ENCODE measurements at places on chromosomes 4 and X. TPM values are rescaled to one million over a fixed set of nuclear protein-coding genes. Genes with fewer than 3 reads are reported as not detected.

DNA sequence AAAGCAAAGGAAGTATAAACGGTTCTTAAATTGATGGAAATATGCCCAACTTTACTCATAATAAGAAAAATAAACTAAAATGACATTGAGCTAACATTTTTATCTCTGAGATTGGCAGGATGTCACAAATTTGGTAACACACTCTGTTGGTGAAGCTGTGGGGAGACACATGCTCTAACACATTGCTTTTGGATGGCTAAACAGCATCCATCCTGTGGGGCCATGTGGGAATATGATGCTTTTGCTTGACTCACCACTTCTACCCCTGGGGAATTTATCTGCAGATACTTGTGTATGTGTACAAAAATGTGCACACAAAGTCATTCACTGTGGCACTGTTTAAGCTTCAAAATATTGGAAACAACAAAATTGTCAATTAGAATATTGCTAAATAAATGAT is 100.2 kb downstream of the ANAPC4 start:
- DNase-seq: no peak
- no peaks in the 10 kb centered on the region for H3K4me1 ChIP-seq
- H3K36me3 ChIP-seq: no peaks in the 10 kb centered on the region
- no peaks in the 10 kb centered on the region for H3K27me3 ChIP-seq
- no peak overlapping the region for H3K4me3 ChIP-seq
- no peak overlapping the region for H3K27ac ChIP-seq

DNA sequence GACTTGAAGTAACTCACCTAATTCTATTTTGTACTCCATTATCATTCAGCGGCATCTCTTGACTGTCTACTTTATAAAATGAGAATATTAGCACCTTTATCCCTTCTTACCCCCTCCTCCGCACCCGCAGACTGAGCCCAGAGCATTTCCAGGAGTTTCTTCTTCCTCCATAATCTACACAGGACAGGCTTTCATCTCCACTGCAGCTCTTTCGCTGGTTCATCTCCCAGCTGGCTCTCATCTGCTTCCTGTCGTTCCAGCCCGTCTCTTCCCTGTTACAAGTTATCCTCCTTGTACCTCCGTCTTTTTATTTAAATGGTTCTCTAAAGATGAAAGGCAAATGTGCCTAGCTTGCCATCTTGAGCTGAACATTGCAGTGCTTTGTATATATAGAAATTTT is 39.8 kb downstream of the GALNT7 start:
- peaks cover 25% of the 10 kb centered on the region for H3K4me1 ChIP-seq
- H3K27ac ChIP-seq: no peak overlapping the region
- no peaks in the 10 kb centered on the region for H3K27me3 ChIP-seq
- no peaks in the 10 kb centered on the region for H3K36me3 ChIP-seq

DNA sequence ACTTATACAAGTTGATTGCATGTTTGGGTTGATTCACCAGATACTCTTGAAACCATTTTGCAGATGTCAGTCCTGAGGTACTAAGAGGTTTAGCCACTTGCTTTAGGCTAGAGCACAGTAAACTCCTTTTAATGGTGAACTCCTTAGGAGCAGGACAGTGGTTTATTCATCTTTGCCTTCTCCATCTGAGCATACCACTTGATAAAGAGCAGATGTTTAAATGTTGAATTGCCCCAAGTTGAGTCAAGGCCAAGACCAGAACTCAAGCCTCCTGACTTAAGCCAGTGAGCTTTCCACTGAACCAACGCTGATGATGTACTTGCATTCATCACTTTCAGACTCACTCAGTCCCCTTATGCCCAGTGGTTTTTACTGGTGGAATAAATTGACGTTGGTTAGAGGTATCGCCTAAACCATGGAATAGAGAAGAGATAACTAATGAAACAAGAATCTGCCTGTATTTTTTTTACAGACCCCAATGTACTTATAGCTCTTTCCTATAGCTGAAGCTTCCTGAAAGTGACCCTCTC is 7.5 kb downstream of the DAPP1 start:
- no peaks in the 10 kb centered on the region for H3K4me1 ChIP-seq
- H3K36me3 ChIP-seq: no peaks in the 10 kb centered on the region
- H3K27me3 ChIP-seq: no peaks in the 10 kb centered on the region
- DNase-seq: no peak
- no peak overlapping the region for H3K27ac ChIP-seq
- H3K4me3 ChIP-seq: no peak overlapping the region

DNA sequence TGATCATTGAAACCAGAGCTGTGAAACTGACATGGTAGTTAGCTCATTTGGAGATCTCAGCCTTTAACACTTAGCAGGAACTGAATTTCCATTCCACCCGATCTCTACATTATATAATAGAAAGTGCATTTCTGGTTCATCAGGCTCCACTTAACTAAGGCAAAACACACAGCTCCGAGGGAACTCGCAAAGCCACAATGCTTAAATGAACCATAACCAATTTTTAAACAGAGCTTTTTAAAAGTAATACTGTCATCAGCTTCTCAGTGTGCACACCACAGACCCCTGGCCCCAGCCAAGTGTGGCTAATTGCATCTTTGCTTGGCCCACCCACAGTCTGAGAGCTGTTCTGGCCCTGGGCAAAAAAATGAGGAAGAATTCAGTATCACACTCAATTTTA is 66.1 kb downstream of the DCHS2 start:
- 0 out of 2 replicates have a peak, but pooled peaks cover 4% of the 10 kb centered on the region for H3K27me3 ChIP-seq
- no peak for DNase-seq
- no peaks in the 10 kb centered on the region for H3K36me3 ChIP-seq
- no peak overlapping the region for H3K4me3 ChIP-seq
- no peaks in the 10 kb centered on the region for H3K4me1 ChIP-seq

- H3K36me3 ChIP-seq: no peaks in the 10 kb centered on the region
- H3K4me3 ChIP-seq: no peak overlapping the region
- H3K27ac ChIP-seq: no peak overlapping the region
- no peak for DNase-seq
These were observed 21.8 kb downstream of the RPS6KA3 start for GRCh38 chrX:20244931-20245330.

DNA sequence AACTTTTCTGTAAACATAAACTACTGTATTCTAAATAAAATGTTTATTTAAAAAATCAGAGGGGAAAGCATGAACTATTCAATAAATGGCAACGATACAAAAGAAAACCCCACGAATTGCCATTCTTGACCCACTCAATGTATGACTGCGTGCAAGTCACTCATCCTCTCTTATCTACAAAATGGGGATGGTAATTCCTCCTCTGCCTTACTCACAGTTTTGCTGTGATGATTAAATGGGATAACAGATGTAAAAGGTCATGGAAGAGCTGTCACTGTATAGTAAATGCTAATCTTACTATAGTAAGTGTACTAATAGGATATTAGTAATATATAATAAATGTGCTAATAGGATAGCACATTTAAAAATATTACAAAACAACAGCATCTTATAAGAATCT is 173.4 kb downstream of the SCFD2 start:
- no peaks in the 10 kb centered on the region for H3K27me3 ChIP-seq
- no peak overlapping the region for H3K27ac ChIP-seq
- H3K4me3 ChIP-seq: no peak overlapping the region
- no peaks in the 10 kb centered on the region for H3K36me3 ChIP-seq
- DNase-seq: no peak

GRCh38 chr4:145351162-145351561 is 130.5 kb upstream of the SMAD1 start:
- no peak for DNase-seq
- no peak overlapping the region for H3K27ac ChIP-seq
- no peaks in the 10 kb centered on the region for H3K4me1 ChIP-seq
- H3K36me3 ChIP-seq: no peaks in the 10 kb centered on the region
- H3K27me3 ChIP-seq: no peaks in the 10 kb centered on the region

DNA sequence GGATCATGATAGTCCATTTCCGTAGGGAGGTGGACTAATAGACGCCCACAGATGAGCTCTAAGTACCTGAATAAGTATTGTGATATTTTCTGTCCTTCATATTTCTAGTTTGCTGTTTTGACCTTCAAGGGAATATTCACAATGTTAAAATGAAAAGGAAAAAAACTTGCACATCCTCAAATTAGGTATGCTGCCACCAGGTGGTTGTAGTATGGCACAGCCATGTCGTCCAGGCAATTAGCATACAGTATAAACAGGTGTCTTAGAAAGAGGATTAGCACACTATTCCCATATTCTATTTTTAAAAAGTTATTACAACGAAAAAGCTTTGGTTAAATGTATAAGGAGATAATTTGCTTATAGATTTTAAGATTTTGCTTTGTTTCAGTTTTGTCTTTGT is 802.0 kb downstream of the RPA4 start:
- H3K4me3 ChIP-seq: no peak overlapping the region
- no peaks in the 10 kb centered on the region for H3K27me3 ChIP-seq
- no peaks in the 10 kb centered on the region for H3K4me1 ChIP-seq
- no peak for DNase-seq
- no peak overlapping the region for H3K27ac ChIP-seq

DNA sequence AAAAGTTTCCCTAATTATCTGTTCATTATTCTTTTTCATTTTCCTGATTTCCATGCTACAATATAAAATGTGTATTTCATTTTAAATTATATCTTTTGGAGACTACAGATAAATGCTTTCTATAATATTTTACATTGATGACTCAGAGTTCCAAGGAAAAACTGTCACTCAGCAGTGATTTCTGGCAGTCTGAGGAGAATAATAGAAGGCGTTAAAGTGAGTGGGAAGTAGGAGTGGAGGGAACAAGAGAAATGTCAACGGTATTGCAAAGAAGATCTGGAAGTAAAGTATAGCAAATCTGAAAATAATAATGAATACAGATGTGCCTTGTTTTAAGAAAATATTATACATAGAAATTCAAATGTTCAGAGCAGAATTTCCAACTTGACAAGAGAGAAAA is 293.6 kb upstream of the PITX2 start:
- DNase-seq: no peak
- H3K27me3 ChIP-seq: no peaks in the 10 kb centered on the region
- H3K27ac ChIP-seq: no peak overlapping the region

GRCh38 chr4:121885115-121885514 is 14.8 kb upstream of the BBS7 start:
- peaks cover 15% of the 10 kb centered on the region for H3K27me3 ChIP-seq
- H3K36me3 ChIP-seq: no peaks in the 10 kb centered on the region
- DNase-seq: no peak
- H3K27ac ChIP-seq: no peak overlapping the region

- no peaks in the 10 kb centered on the region for H3K36me3 ChIP-seq
- no peaks in the 10 kb centered on the region for H3K4me1 ChIP-seq
- H3K4me3 ChIP-seq: no peak overlapping the region
- no peak overlapping the region for H3K27ac ChIP-seq
These were observed 95.5 kb upstream of the KLHL13 start for GRCh38 chrX:118211891-118212816.

DNA sequence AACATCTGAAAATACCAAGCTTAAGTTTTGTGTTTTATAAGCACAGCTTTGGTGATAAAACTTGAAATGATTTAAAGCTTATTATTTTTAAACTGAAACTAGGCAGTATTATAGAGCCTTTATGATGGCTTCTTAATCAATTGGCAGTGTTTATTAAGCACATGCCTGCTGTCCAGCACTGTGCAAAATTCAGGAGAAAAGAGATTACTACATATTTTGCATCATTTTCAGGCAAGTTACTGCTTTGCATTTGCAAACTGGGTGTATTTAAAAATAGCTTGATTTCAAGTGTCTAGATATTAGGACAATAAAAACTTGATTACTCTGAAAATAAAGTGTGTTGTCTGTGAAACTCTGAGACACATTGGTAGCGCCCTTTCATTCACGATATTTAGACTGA is 126.5 kb downstream of the PDLIM5 start:
- no peak overlapping the region for H3K27ac ChIP-seq
- DNase-seq: no peak
- H3K27me3 ChIP-seq: no peaks in the 10 kb centered on the region

DNA sequence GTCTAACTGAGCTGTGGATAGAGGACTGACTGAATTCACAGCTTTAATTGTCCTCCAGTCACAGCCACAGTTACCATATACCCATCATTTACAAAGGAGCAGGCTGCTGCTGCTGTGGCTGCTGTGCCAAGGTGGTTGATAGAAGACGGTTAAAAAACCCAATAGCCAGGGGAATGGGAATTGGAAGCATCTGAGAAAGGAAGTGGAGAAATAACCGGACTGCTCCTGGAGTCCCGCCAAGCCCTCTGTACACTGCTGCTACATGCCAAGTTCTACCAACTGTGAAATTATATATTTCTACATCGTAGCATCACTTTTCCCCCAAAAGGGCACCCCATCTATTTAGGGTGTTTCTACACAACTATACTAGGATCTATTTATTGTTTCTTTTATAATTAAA is 279.7 kb upstream of the ARX start:
- no peaks in the 10 kb centered on the region for H3K4me1 ChIP-seq
- DNase-seq: no peak
- no peak overlapping the region for H3K4me3 ChIP-seq
- no peaks in the 10 kb centered on the region for H3K36me3 ChIP-seq

DNA sequence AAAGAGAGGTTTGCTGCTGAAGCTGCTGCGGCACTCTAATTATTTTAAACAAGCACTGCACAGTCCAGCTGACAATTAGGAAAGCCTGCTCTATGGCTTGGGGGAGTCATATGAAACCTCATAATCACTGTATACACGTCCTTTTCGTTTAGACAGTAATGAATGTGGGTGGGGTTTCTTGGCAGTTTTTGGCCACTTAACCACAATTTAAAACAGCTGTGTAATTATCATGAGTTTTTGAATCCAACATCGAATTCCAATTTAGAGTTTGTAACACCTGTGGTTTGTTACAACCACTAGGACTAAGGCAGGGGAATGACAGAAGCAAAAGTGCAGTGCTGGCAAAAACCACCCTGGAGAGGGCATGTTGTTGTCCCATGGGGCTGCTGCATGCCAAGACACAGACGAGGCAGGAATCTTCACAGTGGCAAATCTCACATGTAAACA is 99.5 kb downstream of the CXXC4 start:
- no peaks in the 10 kb centered on the region for H3K4me1 ChIP-seq
- H3K36me3 ChIP-seq: no peaks in the 10 kb centered on the region
- H3K4me3 ChIP-seq: no peak overlapping the region
- H3K27me3 ChIP-seq: no peaks in the 10 kb centered on the region
- no peak for DNase-seq
- H3K27ac ChIP-seq: no peak overlapping the region

DNA sequence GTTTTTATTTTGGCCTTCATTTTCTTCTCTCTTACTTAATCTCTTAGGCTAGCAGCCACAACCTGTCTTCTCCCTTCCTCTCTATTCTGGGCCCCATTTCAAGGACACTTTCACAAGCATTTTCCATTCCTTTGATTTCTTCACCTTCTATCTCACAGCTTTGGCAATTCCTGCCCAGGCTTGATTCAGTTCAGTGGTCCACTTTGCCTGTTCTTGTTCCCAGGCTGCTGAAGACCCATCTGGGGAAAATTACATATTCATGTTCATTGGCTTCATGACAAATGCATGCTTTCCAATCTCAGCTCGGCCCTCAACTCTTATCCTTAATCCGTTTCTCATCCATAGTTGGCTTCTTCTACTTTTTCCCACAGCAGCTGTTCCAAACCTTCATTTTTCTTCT is 38.7 kb upstream of the LPAR4 start:
- no peaks in the 10 kb centered on the region for H3K4me1 ChIP-seq
- no peaks in the 10 kb centered on the region for H3K27me3 ChIP-seq
- H3K27ac ChIP-seq: no peak overlapping the region
- no peak overlapping the region for H3K4me3 ChIP-seq
- no peaks in the 10 kb centered on the region for H3K36me3 ChIP-seq

ART3 gene
- 7.7 TPM for total RNA-seq

SPANXN2 gene
- not detected for total RNA-seq

UGT2B11 gene
- total RNA-seq: not detected

USP17L26 gene
- total RNA-seq: not detected

HTR2C gene
- total RNA-seq: not detected

PCYT1B gene
- not detected for total RNA-seq

OPHN1 gene
- total RNA-seq: 9.1 TPM

GPR119 gene
- not detected for total RNA-seq

Data from SJSA1 (cell line).